ENCODE measurements at places on chromosomes 5 and 9. TPM values are rescaled to one million over a fixed set of nuclear protein-coding genes. Genes with fewer than 3 reads are reported as not detected.

ENTPD2 gene
- total RNA-seq = not detected

FOXD4 gene
- not detected for total RNA-seq

RELL2 gene
- total RNA-seq = 4.9 TPM

ADCY2 gene
- under 0.01 TPM for total RNA-seq

HMCN2 gene
- under 0.01 TPM for total RNA-seq

MSMP gene
- total RNA-seq = not detected

GLRA1 gene
- total RNA-seq = not detected

PAPPA gene
- total RNA-seq = 23.5 TPM

ACTBL2 gene
- total RNA-seq = 0.11 TPM

FAM170A gene
- 0.11 TPM for total RNA-seq

TLR4 gene
- 2.5 TPM for total RNA-seq

PNPLA7 gene
- total RNA-seq = 0.55 TPM

PLEKHG4B gene
- under 0.01 TPM for total RNA-seq

PCDHGA4 gene
- total RNA-seq = 5.2 TPM

PLAC8L1 gene
- total RNA-seq = not detected

SVEP1 gene
- 42.2 TPM for total RNA-seq

IZUMO3 gene
- not detected for total RNA-seq

ZNF354B gene
- 10.6 TPM for total RNA-seq

FLT4 gene
- 0.11 TPM for total RNA-seq

HSPA4 gene
- 209 TPM for total RNA-seq

PFN3 gene
- total RNA-seq = not detected

UNC5A gene
- not detected for total RNA-seq

ARID3C gene
- 0.22 TPM for total RNA-seq

MED7 gene
- total RNA-seq = 10.6 TPM

ENTPD8 gene
- total RNA-seq = 0.12 TPM

NR6A1 gene
- 1.3 TPM for total RNA-seq

SLC25A48 gene
- not detected for total RNA-seq

TMC1 gene
- 2.1 TPM for total RNA-seq

NFIB gene
- 6.3 TPM for total RNA-seq

GPSM1 gene
- 97.5 TPM for total RNA-seq

FGF18 gene
- total RNA-seq = 0.22 TPM

PTGDS gene
- 40.7 TPM for total RNA-seq

LNPEP gene
- 36.7 TPM for total RNA-seq

BRINP1 gene
- 2.3 TPM for total RNA-seq

BASP1 gene
- 163 TPM for total RNA-seq

PCDHA13 gene
- under 0.01 TPM for total RNA-seq

TRPM6 gene
- total RNA-seq = under 0.01 TPM
